GM23338 (cell line): ENCODE measurements at places on chromosomes 5 and 9.

DNA sequence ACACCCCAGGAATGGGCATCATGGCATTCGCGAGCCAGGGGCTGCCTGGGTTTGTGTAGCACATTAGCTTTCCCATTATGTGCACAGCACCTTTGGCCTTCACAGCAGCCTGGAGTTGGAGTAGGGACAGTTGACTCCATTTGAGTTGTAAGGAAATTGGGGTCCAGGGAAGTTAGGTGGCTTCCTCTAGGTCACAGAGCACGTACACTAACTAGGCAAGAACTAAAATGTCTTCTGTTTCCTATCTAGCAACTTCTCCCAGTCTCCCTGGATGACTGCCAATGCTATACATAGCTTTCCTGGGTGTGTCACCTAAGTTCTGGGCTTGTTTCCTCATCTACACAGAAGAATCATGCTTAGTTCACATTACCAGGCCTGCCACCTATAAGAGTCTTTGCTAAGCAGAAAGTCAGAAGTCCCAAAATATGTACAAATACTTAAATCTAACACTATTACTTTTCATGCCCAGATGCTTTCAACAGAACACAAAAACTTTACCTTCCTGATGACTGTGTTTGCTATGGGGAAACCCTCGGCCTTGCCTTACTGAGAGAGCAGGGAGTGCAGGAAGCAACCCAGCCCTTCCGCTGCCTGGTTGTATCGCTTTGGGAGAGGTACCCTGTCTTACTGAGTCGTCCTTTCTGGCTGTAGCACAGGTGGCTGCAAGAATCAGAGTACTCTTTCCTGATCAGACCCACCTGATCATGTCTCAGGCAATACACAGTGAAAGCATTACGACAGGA is 12.0 kb downstream of the MACROH2A1 start:
- no peak for DNase-seq

DNA sequence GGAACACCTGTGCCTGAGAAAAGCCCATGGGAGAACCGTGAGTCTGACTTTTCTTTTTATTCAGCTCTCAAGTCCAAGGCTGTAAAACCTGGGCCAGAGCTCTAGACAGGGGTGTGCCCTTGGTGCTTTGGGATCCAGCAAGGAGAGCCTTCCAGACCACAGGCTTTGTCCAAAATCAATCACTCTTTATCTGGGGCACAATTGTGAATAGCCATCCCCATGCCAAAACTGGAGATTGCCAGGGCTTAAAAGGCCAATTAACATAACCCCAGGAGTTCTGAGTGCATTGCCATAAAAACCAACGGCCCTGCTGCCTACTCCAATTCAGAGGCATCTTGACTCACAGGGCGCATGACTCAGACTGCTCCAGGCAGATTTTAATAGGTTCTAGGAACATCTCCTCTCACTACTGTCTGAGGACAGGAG is 391.8 kb downstream of the ARHGEF28 start:
- no peak for DNase-seq

DNA sequence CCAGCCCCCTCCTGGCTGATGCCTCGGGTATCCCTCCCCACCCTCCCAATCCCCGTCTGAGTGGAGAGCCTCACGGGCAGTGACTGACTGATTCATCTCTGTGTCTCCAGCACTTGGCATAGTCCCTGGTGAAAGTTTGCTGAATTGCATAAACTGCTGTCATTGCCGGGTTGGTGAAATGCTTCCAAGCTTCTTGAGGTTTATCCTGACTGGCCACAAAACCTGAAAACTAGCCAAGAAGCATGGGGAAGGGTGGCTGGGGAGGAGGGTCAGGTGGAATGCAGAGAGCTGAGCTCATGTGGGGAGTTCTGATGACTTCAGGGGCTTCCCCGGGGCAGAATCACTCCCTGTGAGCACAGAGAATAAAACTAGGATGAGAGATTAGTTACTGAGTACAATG is 56.9 kb upstream of the GGTA1 start:
- DNase-seq, result no peak

DNA sequence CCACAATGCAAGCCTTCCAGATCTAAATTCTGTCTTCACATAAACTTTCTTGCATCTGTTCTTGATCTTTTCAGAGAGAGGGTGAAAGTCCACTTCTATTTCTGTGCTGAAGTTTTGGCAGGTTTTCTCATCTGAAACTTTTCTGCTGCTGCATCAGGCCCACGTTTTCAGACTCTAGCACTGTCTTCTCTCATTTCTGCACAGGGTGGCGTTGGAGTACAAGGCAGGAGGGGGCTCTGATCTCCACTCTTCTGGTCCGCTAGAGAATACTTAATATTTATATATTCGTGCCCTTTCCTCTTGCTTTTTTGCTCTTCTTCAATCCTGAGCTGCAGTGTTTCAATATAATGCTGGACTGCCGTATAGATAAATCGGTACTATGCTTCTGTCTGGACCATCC is 204.0 kb upstream of the PRDM9 start:
- no peak for DNase-seq

- DNase-seq, result peak; percentile 69
Measured at GRCh38 chr9:23820451-23821374, 5.3 kb downstream of the ELAVL2 start.

DNA sequence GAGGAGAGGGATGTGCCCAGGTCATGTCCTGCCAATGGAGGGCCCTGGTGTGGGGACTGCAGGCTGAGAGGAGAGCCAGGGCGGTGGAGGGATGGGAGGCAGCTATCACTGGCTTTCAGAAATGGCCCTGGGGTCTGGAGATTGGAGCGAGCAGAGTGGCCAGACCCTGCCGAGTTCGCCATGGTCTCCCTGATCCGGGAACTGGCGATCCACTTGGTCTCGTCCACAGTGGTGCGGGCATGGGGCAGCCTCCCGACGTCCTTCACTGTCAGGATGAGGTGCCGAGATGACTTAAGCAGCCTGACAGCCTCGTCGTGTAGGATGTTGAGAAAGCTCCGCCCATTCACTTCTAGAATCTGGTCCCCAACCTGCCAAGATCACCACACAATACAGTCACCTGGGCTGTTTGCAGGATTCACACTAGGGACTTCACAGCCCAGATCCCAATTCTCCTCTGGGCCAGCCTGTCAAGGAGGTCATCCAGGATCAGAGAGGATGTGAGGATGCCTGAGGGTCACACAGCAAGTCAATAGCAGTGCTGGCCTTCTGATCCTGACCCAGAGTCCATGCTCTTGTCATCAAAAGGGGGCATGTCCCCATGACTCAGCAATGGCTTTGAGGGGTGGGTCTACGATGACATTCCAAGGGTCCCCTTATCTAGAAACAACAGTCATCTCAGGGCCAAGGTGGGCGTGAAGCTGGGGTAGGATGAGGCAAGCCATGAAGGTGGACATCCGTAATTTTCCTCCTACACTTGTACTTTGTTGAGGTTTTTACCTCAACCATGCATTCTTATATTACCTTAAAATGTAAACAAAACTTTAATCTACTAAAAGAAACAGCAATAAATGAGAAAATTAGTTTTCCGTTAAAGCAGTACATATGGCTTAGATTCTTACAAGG is 38.5 kb upstream of the AKNA start:
- no peak for DNase-seq

DNA sequence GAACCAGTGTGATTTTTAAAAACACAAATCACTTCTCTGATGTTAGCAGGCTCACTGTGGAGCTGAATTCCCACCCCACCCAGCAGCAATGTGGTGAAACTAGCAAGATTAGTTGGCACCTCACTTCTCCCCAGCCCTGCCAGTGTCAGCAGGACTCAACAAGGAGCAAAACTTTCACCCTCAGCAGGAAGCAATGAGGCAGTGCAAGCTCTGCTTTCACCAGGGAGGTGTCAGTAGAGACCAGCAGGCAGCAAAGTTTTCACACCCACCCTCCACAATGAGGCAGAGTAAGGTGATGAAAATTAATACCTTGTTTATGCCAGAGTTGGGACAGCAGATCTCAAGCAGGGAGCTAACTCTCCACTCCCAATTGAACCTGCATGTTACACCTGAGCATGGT is 565.0 kb downstream of the CETN3 start:
- DNase-seq, result peak; percentile 30

DNA sequence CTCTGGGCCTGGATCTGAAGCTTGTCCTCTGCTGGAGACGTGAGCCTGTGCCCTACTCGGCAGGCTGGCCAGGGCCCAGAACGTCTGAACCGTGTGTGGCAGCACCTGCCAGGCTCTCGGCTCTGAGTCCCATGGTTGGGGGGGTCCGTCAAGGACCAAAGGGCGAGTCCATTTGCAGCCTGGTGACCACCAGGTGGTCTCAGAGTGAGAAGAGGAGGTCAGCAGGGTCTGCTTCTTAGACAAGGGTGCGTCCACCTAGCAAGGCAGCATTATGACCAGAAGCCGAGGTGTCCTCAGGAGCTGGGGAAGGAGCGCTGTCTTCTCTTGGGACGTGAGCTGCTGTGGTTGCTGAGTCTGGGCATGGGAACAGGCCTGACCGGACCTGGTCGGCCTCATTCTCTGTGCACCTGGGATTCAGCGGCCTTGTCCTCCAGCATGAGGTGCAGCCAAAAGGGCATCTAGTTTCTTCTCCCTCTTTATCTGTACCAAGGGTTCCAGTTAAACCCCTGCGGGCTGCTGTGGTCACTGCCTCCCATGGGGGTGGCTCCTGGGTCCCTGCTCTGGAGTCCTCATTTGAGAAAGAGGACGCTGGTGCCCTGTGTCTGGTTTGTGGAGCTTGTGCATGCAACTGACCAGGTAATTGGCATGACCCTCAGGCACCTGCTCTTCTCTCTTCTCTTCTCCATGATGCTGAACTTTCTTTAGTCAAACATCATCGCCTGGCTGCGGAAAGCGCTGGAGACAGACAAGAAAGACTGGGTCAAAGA is 14.4 kb downstream of the EXOC3 start:
- DNase-seq, result no peak

DNA sequence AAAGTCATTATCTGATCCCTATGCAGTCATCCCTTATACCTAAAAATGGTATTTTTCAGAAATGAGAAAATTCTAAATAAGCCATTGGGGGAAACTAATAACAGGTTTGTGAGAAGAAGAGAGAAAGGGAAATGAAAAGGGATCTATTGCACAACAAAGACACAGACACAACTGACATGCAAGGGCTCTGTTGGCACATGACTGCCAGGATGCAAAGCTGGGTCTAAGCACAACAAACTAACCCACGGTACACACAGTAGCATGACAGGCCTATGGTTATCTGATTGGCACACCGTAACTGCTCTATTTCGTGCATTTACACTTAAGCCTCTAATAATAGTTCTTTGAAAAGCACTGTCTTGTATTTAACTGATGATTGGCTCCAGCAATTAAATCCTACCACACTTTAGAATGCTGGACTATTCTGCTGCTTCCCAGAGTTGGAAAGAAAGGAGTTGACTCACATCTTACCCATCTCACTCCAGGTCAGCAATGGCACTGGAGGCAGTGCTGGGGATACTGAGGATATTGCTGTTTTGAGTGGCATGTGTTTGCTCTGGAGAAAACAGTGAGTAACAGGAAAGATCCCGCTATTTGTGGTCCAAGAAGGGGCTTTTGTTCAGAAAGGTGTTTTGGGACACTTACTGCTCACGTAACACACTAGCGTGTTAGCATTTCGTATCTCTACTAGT is 328.3 kb downstream of the GLIS3 start:
- no peak for DNase-seq

- DNase-seq, result peak; percentile 61
Measured at GRCh38 chr9:33157960-33158842, 8.9 kb downstream of the B4GALT1 start.

DNA sequence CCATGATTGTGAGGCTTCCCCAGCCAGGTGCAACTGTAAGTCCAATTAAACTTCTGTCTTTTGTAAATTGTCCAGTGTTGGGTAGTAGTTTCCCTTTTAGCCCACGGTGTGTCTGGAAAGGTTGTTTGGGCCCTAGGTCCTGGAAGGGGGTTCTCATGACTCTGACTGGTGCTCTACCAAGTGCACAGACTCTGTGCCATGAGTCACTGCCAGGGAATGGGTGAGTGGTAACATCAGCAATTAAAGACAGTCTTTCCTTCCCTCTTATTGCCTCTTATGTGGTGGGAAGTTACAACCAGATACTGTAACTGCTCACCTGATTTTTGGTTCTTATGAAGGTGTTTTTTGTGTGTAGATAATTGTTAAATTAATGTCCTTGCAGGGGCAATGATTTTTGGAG is 141.2 kb downstream of the PRDM9 start:
- no peak for DNase-seq

- peak; percentile 49 for DNase-seq
Measured at GRCh38 chr9:124309667-124310084, 51.9 kb downstream of the NEK6 start.

GRCh38 chr9:130193531-130194377 is 21.6 kb downstream of the NCS1 start:
- DNase-seq, result peak; percentile 34

GRCh38 chr5:83639911-83640310 is 80.7 kb downstream of the HAPLN1 start:
- DNase-seq, result no peak

GRCh38 chr5:109644829-109645228 is 44.9 kb upstream of the MAN2A1 start:
- peak; percentile 52 for DNase-seq

GRCh38 chr9:129042016-129042415 is 5.6 kb downstream of the MIGA2 start:
- no peak for DNase-seq

- DNase-seq, result no peak
Measured at GRCh38 chr5:38871790-38872551, 26.2 kb downstream of the OSMR start.

DNA sequence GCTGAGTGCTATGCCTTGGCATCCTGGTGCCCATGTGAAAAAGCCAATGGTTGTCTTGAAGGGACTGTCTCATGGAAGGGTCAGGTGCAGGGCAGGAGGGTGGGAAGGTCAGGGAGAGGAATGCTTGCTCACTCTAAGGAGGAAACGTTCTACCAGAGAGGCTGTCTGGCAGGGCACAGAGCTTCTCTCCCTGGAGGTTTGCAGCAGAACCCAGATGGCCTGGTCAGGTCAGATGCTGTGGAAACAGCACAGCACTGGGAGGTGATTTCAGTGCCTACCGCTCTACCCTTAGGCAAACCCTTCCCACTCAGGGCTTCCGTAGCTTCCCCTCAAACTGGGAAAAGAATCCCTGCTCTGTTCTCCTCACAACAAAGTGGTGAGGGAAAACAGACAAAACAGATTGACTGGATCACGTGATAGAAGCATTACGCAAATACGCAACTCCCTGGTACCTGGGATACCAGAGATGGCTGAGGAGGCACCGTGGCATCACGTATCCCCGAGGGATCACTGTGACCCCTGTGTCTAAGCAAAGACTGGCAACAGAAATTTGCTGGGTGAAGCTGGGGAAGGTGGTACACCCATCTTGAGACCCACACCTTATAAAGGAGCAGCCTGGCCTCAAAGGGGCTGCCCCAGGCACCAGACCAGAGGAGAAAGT is 3.9 kb upstream of the MGAT1 start:
- no peak for DNase-seq

- DNase-seq, result no peak
Measured at GRCh38 chr9:113614843-113615648, 151.5 kb downstream of the RGS3 start.

- DNase-seq, result no peak
Measured at GRCh38 chr5:154371687-154372086, 74.1 kb upstream of the SAP30L start.

DNA sequence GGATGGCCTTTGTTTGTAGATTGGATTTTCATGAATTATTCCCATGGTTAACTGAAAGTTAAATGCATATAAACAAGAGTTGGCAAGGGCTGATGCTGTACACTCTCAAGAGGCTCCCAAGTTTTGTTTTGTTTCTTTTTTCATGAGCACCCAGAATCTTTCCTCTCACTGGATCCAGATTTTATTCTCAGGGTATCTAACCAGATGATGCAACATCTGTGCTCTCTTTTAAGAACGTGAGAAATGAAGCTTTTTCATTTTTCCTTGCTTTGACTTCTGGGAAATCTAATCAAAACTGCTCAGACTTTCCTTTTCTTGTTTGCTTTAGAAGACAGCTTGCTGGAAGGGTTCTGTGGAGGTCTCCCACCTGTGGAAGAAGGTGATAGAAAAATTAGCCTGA is 142.7 kb upstream of the SLC12A2 start:
- no peak for DNase-seq

- DNase-seq, result no peak
Measured at GRCh38 chr5:130762031-130762430, 403.0 kb downstream of the HINT1 start.
